Hematopoietic multipotent progenitor cell treated with erythropoietin and hydrocortisone succinate and interleukin-3 and kit ligand, for 17 days (in vitro differentiated cells): ENCODE measurements at places on chromosomes 2 and 18.

- no peak for DNase-seq
Measured at GRCh38 chr2:147110962-147111361, 733.9 kb upstream of the ACVR2A start.

DNA sequence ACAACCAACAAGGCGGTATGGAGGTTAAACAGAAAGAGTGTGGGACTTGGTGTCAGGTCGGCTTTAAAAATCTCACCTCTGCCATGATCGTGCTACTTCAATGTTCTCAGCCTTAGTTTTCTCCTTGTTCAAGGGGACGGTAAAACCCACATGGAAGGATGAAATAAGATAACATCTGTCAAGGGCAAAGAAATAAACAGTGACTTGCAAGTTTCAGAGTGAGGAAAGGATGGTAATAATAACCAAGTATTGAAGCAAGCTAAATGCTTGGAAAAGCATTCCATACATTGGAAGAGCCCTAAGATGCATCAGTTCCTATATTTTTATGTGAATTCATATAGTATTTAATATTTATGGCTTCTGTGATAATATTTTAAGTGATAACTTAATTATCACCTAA is 29.8 kb upstream of the LMAN1 start:
- no peak for DNase-seq

- no peak for DNase-seq
Measured at GRCh38 chr2:236656721-236657120, 87.1 kb downstream of the ACKR3 start.

- no peak for DNase-seq
Measured at GRCh38 chr18:55510809-55511208, 77.2 kb downstream of the TCF4 start.

- DNase-seq: peak; percentile 39
Measured at GRCh38 chr2:60152226-60152833, 401.1 kb downstream of the BCL11A start.

DNA sequence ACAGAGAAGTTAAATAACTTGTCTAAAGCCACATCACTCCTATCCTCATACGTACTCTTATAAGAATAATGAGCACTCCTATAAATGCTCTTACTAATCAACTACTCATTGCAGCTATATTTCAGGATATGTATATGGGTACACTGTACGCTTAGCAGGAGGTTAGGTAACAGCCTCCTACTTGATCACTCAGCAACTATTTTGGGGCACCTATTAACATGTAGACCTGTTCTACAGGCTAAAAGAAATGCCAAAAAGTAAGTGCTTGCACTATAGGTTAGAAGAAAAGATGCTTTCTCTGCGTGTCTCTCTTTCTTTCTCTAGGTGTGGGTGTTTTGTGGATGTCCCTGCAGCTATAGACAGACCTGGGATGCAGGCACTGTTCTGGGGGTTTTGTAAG is 83.1 kb downstream of the TMEM182 start:
- DNase-seq: no peak

- no peak for DNase-seq
Measured at GRCh38 chr2:195477248-195477995, 179.6 kb upstream of the SLC39A10 start.

GRCh38 chr2:5530011-5530696 is 162.0 kb upstream of the SOX11 start:
- no peak for DNase-seq

- no peak for DNase-seq
Measured at GRCh38 chr18:49565101-49565500, 3.2 kb downstream of the LIPG start.

GRCh38 chr18:40272630-40273231 is 1682.3 kb upstream of the PIK3C3 start:
- no peak for DNase-seq

GRCh38 chr2:166156985-166157490 is 29.2 kb upstream of the SCN1A start:
- no peak for DNase-seq

DNA sequence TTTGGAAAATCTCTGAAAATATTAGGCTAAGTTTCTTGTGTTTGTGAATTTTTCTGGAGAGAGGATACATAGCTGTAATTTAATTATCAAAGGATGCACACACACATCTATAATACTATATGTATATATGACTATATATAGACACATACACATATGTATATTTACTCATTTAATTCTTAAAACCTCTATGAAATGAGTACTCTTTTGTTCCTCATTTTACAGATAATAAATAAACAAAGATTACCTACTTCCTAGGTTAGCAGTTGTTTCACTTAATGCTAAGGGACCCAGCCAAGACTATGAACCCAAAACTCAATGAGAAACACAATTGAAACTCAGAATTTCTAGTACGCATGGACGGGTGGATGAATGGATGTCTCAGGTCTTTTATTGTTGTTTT is 145.6 kb downstream of the BCL2 start:
- DNase-seq: no peak

DNA sequence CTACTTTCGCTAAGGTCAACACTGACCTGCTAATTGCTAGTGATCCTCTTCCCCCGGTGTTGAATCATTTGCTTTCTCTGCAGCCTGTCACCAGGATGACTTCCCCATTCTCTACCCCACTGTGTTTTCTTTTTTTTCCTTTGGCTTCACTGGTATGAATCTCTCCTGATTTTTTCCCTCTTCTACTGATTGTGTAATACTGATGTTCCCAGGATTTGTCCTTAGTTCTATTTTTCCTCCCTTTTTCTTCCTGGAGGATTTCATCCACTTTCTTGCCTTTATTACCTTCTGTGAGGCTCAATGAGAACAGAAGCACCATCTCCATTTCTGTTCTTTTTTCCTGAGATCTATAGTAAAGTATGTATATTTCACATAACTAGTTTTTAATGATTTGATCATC is 14.1 kb upstream of the MSH2 start:
- DNase-seq: no peak

GRCh38 chr18:23578067-23578701 is 8.1 kb downstream of the NPC1 start:
- DNase-seq: no peak
